A673 (cell line): ENCODE measurements at places on chromosomes 6 and 20.

- no peak overlapping the region for H3K27ac ChIP-seq
- H3K4me1 ChIP-seq, result no peaks in the 10 kb centered on the region
- H3K27me3 ChIP-seq, result no peaks in the 10 kb centered on the region
- DNase-seq, result no peak
Observed at GRCh38 chr20:24370249-24370648, 99.2 kb upstream of the SYNDIG1 start.

DNA sequence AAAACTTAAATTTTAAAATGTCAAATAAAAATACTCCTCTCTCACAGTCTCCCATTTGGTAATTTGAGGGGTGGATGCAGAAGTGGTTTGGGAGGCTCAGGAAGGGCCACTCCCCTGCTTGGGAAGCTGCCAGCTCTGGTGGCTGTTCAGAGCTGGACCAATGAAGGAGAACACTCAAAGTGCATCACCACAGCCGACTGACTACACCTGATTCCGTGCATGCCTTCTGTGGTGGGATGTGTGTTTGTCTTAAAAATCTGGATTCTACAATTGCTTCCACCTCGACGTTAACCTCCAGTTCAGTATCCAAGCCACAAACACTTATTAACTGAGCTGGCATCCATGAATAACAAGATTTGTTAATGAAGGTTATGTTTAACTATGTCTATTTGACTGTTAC is 137.3 kb downstream of the FOXC1 start:
- no peak overlapping the region for H3K27ac ChIP-seq

- no peak overlapping the region for H3K27ac ChIP-seq
- no peaks in the 10 kb centered on the region for H3K27me3 ChIP-seq
- no peak overlapping the region for H3K4me3 ChIP-seq
- H3K36me3 ChIP-seq, result no peaks in the 10 kb centered on the region
- peaks cover 6% of the 10 kb centered on the region for H3K4me1 ChIP-seq
Observed at GRCh38 chr6:121549736-121550135, 114.3 kb downstream of the GJA1 start.

GRCh38 chr20:7571521-7572055 is 368.7 kb downstream of the HAO1 start:
- DNase-seq, result no peak
- H3K27ac ChIP-seq, result no peak overlapping the region
- H3K4me3 ChIP-seq, result no peak overlapping the region
- no peaks in the 10 kb centered on the region for H3K36me3 ChIP-seq

GRCh38 chr6:144606083-144606482 is 320.9 kb downstream of the UTRN start:
- no peaks in the 10 kb centered on the region for H3K36me3 ChIP-seq
- H3K4me1 ChIP-seq, result peaks cover 6% of the 10 kb centered on the region
- no peak overlapping the region for H3K27ac ChIP-seq

DNA sequence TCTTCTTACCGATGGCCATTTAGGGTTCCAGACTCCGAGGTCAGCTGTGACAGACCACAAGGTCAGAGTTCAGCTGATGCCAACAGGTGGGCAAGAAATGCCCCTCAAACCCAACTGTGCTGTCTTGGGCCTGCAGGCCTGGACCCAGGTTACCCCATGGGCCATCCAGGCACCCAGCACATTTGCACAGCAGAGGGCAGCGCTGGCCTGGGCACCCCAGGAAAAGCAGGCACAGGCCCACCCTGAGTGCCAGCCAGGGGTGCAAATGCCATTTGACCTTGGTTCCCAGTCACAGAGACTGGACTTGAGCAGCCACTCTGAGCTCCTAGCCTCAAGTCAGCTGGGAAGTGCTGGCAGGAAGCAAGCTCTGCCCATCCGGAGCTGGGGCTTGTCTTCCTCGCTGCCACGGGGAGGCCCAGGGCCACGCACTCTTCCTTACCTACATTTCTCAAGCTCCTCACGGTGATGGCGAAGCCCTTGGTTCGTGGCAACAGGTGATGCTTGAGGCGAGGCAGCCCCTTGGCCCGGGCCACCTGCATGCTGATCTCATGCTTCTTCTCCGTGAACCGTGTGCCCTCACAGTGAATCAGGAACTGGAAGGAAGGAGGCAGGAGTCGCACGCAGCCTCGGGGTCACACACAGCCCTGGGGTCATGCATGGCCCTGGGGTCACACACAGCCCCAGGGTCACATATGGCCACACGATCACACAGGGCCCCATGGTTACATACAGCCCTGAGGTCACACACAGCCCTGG is 120.8 kb downstream of the AGPAT4 start:
- no peaks in the 10 kb centered on the region for H3K4me1 ChIP-seq
- no peak for DNase-seq
- H3K4me3 ChIP-seq, result no peak overlapping the region
- H3K27me3 ChIP-seq, result no peaks in the 10 kb centered on the region
- no peaks in the 10 kb centered on the region for H3K36me3 ChIP-seq

DNA sequence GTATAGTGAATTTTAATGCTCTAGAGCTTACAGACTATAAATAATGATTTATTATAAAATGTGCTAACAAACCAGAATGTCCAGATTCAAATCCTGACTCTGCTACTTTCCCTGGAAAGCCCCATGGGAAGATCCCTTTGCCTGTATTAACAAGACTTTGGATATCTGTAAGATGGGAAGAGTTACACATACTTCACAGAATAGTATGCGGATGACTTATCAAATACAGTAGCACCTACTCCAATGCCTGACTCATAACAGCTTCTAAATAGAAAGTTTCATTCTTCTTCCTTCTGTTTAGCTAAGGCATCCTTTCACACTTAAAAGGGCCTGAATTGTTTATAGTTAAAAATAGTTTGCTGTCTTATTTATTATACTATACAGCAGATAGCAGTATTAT is 166.3 kb downstream of the KCNQ5 start:
- H3K27me3 ChIP-seq, result no peaks in the 10 kb centered on the region
- no peaks in the 10 kb centered on the region for H3K36me3 ChIP-seq
- H3K27ac ChIP-seq, result no peak overlapping the region
- DNase-seq, result no peak
- H3K4me3 ChIP-seq, result no peak overlapping the region

DNA sequence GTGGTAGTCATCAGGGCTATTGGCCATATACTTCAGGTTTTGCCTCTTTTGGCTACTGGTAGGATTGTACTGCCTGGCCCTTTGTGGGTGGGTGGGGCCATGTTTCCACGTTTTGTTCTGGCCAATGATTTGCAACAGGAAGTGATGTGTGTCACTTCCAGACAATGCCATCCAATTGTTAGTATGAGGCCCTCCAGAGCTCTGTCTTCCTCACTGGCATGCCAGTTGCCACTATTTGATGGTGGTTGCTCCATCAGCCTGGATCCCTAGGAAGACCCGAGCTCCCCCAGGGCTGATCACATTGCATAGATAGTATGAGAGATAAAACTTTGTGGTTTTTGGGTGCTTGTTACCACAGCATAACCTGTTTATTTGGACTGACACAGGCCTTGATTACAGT is 7.7 kb upstream of the LRRN4 start:
- H3K4me1 ChIP-seq, result no peaks in the 10 kb centered on the region
- no peak for DNase-seq
- H3K4me3 ChIP-seq, result no peak overlapping the region
- no peak overlapping the region for H3K27ac ChIP-seq
- H3K36me3 ChIP-seq, result no peaks in the 10 kb centered on the region

DNA sequence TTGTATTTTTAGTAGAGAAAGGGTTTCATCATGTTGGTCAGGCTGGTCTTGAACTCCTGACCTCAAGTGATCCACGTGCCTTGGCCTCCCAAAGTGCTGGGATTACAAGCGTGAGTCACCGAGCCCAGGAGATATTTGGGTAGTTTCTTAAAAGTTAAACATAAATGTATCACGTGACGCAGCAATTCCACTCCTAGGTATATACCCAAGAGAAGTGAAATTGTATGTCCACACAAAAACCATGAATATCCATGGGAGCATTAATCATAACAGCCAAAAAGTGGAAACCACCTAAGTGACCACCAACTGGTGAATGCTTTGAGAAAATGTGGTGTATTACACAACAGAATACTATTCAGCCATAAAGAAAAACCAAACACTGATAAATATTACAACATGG is 164.8 kb downstream of the MRPL14 start:
- no peak for DNase-seq
- H3K4me1 ChIP-seq, result no peaks in the 10 kb centered on the region
- H3K27me3 ChIP-seq, result no peaks in the 10 kb centered on the region
- H3K4me3 ChIP-seq, result no peak overlapping the region

DNA sequence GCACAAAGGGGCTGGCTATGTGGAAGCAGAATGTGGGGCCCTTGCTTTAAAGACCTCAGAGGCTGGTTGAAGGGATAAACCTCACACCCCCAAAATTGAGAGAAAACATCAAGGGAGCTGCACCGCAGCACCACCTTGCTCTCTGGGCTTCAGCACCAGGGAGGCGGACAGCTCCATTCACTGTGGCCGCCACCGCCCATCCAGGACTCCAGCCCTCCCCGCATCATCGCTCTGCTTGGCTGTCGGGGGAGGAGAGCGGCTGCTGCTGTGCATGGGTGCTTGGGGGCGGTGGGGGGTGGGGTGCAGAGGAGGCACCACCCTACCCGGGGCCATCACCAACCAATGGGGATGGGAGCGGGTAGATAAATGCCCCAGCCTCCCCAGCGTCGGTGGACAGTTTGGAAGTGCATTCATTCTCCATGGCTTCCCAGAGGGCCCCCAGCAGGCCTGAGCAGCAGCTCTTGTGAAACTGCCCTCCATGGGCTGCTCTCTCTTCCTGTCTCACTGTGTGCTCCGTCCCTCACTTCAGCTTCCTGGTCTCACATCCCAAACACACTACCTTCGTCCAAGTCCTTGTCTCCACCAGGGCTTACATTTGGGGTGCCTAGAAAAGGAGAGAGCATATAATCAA is 75.7 kb upstream of the BHLHE23 start:
- no peaks in the 10 kb centered on the region for H3K4me1 ChIP-seq
- no peak overlapping the region for H3K4me3 ChIP-seq
- peak; percentile 55 for DNase-seq
- no peaks in the 10 kb centered on the region for H3K36me3 ChIP-seq
- H3K27ac ChIP-seq, result no peak overlapping the region

DNA sequence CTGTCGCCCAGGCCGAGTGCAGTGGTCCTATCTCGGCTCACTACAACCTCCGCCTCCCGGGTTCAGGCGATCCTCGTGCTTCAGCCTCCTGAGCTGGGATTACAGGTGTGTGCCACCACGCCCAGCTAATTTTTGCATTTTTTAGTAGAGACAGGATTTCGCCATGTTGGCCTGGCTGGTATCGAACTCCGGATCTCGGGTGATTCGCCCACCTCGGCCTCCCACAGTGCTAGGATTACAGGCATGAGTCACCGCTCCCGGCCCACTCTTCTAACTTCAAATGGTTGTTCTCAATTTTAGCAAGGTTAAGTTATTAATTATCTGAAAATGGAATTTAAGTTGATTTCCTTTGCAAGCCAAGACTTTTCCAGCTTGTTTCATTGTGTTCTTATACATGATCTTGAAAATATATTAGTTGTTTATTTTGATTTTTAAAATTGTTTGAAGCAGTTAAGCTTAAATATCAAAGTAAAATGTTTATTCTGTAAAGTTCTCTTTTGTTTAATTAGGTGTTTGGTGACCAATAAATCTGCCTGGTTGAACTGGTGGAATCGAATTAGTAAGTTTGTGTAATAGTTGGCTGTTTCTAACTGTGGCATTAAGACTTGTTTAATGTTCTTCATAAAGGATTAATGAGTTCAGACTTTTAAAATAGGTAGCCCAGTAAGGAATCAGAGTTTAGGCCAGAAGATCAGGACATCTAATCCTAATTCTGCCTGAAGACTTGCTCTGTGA is 2.3 kb downstream of the PM20D2 start:
- peaks cover 17% of the 10 kb centered on the region for H3K36me3 ChIP-seq
- peak overlapping the region; percentile 69 for H3K4me3 ChIP-seq
- no peak overlapping the region for H3K27ac ChIP-seq
- H3K4me1 ChIP-seq, result peaks cover 17% of the 10 kb centered on the region

DNA sequence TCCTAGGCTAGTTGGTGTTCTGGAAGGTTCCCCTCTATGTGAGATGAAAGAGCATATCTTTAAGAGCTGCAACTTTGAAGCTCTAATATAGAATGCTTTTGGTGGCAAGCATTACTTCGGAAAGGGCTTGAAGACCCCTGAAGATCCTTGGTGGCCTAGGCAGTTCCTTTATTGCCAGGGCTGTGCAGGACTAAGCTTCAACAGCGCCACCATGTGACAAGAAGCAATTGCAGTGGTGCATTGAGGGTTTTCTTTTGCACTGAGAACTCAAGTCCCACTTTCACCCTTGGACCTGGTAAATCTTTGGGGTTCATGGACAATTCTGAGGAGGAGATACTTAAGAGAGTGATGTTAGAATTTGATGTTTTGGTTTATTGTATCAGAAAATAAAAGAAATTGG is 237.4 kb upstream of the GMDS start:
- H3K4me3 ChIP-seq, result no peak overlapping the region
- H3K4me1 ChIP-seq, result no peaks in the 10 kb centered on the region
- H3K36me3 ChIP-seq, result no peaks in the 10 kb centered on the region
- H3K27me3 ChIP-seq, result no peaks in the 10 kb centered on the region
- no peak for DNase-seq

GRCh38 chr6:36169023-36170007 is 27.2 kb upstream of the BRPF3 start:
- DNase-seq, result no peak
- H3K27ac ChIP-seq, result no peak overlapping the region
- no peak overlapping the region for H3K4me3 ChIP-seq
- no peaks in the 10 kb centered on the region for H3K27me3 ChIP-seq

DNA sequence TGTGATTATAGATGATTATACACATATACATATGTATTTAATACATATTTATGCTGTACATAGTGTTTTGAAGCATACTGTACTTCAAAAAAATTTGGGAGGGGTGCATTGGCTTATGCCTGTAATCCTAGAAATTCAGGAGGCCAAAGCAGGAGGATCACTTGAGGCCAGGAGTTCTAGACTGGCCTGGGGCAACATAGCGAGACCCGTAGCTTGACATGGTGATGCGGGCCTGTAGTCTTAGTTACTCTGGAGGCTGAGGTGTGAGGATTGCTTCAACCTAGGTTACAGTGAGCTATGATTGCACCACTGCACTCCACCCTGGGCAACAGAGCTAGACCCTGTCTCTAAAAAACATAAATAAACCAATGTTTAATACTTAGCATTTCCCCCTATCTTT is 1.6 kb upstream of the FAM110A start:
- no peak overlapping the region for H3K27ac ChIP-seq
- peaks cover 15% of the 10 kb centered on the region for H3K4me1 ChIP-seq
- H3K36me3 ChIP-seq, result no peaks in the 10 kb centered on the region
- no peaks in the 10 kb centered on the region for H3K27me3 ChIP-seq

DNA sequence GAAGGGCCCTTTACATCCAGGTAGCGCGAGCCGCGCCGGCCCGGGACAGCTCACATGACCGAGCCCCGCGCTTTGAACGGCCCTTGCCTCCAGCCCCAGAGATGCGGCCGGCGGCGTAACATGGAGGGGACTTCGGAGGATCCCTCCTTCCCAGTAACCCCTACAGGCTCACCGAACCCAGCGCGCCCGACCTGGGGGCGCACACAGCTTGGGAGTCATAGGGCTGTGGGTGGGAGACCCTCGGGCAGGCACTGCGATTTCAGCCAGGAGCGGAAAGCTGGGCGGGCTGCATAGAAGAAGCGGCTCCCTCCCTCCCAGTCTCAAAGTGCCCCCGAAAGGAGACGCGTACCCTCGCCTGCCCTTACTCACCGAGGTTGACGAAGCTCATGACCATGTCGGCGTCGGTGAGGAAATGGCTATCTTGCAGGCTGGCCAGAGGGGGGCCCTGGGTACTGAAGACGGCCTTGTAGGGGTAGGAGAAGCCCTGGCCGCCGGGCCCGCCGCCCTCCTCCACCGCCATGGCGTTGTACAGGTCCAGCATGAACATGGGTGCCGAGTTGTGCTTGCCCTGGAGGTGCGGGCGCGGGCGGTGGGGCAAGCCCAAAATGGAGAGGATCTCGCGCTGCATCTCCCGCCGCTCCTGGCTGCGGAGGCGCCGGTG is 975 bp downstream of the BMP7 start:
- H3K4me1 ChIP-seq, result peaks cover 16% of the 10 kb centered on the region
- no peak overlapping the region for H3K27ac ChIP-seq
- peaks cover 64% of the 10 kb centered on the region for H3K27me3 ChIP-seq
- H3K4me3 ChIP-seq, result peak overlapping the region; percentile 50
- no peak for DNase-seq
- H3K36me3 ChIP-seq, result no peaks in the 10 kb centered on the region
